ENCODE measurements at places on chromosomes 12 and 14. TPM values are rescaled to one million over a fixed set of nuclear protein-coding genes. Genes with fewer than 3 reads are reported as not detected.

- no peak for DNase-seq
Observed at GRCh38 chr12:104377514-104377812, 73.9 kb downstream of the EID3 start.

GRCh38 chr12:106204312-106204711 lies 43.5 kb downstream of the CKAP4 start:
- no peak for DNase-seq

The MFAP5 gene
- 1.8 TPM for total RNA-seq

GRCh38 chr12:116055895-116056607 lies 221.4 kb downstream of the MED13L start:
- DNase-seq, result no peak

The LALBA gene
- not detected for total RNA-seq

- DNase-seq, result no peak
Observed at GRCh38 chr12:101826766-101827368, 3.9 kb downstream of the GNPTAB start.

DNA sequence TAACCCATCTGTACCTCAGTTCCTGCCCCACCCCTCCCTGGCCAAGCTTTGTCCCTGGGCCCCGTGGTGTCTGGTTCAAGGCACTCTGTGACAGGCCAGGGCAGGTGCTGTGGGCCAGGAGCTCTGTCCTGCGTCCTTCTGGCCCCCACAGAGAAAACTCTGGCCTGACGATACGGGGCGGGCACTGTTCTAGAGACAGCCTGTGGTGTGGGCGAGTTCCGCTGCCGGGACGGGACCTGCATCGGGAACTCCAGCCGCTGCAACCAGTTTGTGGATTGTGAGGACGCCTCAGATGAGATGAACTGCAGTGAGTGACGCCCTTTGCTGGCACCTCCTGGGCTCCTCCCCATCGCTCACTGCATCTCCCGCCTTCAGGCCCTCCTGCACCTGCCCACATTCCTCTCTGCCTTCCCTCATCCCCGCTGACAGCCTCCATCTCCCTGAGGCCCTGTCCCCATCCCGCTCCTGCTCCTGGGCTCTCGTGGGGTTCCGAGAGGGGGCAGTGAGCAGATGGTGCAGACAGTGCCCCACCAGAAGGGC lies 22.8 kb upstream of the NXPH4 start:
- no peak for DNase-seq

The NEUROD4 gene
- total RNA-seq, result not detected

- no peak for DNase-seq
Observed at GRCh38 chr12:20101046-20101445, 267.3 kb upstream of the PDE3A start.

DNA sequence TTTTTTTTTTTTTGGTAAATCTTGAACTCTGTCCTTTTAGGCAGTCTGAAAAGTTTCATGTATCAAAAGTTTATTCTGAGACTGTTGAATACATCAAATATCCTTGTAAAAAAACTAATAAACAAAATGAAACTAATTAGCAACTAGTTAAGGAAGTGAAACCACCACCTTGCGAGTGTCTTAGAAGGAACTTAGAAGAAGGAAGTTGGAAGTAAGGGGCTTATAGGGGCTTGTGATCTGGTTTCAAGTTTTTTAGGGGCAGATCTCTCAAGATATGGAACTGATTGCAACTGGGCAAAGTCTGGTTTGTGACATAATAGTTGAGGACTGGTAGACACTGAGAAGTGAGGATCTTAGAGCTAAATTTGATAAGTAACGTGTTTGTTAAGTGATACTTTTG lies 748.8 kb downstream of the C12orf50 start:
- no peak for DNase-seq

GRCh38 chr12:16437926-16438325 lies 90.5 kb downstream of the MGST1 start:
- no peak for DNase-seq

DNA sequence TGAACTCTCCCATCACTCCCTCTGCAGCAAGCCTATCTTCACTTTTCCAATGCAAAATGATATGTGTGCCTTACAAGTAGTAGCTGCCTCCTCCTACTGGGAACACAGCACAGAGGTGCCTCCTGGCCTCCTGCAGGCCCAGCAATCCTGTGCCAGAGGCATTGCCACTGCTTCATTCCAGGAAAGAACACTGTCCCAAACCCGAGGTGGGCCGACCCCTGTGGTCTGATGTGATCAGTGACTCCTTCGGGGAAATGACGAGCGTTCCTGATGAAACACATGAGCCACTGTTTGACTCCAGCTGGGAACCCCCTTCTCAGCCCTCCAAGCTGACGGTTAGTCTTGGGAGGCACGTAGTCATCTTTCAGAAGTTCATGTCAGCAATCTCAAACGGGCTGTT lies 19.5 kb downstream of the PSMC1 start:
- DNase-seq, result no peak

- no peak for DNase-seq
Observed at GRCh38 chr12:124190312-124191023, 104.4 kb upstream of the RFLNA start.

DNA sequence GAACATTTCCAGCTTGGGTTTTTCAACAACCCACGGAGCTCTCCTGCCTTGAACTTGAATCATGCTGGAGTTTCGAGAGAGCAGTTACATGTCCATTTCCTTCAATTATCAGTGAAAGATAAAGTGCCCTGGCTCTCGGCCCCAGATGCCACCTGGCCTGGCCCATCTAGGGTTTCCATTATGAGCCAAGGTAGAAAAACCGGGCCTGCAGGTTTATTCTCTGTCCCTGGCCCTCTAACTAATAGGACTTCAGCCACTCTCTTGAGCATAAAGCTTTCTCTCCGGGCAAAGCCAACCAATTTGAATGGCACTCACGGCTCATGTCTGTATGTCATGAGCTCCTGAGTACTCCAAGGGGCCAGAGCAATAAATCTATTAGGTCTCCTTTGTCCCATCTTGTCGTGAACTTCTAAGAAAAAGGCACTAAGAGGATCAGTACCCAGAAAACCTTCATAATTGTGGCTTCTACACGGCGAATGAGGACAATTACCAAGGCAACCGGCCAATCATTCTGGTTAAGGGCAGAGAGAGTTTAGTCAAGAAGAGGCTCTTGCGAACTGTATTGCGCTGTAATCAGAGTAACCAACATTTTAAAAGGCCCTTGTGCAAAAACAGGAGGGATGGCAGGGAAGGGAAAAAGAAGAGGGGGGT lies 392.3 kb downstream of the MED13L start:
- no peak for DNase-seq

- no peak for DNase-seq
Observed at GRCh38 chr12:50734409-50735263, 29.3 kb upstream of the ATF1 start.

DNA sequence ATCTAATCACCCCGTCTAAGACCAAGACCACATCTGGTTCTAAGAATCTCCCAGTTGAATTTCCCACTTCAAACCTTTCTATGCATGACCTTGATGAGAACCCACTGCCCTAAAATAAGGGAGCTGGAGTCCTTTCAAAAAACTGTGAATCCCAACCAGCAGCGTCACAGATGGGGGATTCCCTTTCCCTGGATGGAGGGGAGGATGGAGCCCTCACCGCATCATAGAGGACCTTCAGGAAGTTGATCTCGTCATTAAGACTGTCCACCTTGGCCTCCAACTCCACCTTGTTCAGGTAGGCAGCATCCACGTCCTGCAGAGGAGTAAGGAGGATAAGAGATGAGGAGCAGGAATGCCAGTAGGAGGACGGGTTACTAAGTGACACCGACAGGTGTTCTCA lies 4.8 kb downstream of the KRT4 start:
- no peak for DNase-seq

The SERPINA9 gene
- not detected for total RNA-seq

DNA sequence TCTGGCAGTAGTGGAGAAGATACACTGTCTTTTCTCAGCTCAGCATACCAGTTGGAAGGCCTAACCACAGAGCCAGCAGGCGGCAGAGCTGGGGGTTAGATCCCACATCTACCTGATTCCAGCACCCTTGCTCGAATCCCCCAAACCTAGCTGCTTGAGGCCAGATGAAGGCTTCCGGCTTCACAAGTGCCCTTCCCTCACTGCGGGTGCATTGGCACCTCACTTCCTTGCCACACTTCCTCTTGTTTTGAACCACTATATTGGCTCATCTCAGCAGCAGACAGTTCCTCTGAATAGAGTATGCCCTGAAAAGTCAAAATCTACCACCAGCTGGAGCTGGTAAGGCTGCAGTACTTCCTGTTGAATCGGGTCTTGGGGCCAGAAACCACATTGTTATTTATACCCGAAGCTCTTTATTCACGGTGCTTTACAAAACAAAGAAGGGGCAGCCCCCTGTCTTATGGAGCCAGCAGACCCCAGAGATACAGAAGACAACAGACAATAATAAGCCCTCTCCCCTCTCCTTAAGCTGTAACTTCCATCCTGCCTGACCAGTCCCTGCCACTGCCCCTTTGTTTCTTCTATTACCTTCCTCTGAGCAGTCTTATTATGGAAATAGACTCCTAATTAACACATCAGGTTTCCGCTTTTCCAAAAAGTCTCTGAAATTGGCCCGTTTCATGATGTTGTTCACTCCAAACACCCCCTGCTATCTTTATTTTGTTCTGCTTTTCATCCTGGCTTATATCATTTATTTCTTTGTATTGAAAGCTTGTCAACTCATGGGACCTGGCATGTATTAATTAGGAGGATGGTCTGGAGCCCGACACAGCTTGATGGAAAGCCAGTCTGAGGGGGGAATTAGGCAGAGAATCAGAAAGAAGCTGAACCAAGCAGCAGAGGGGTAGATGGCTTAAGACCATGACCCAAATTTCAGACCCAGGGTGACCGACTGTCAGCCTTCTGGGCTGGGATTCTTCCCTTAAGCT lies 233.5 kb downstream of the EFCAB11 start:
- no peak for DNase-seq

The ADGRD1 gene
- total RNA-seq, result 5.5 TPM

DNA sequence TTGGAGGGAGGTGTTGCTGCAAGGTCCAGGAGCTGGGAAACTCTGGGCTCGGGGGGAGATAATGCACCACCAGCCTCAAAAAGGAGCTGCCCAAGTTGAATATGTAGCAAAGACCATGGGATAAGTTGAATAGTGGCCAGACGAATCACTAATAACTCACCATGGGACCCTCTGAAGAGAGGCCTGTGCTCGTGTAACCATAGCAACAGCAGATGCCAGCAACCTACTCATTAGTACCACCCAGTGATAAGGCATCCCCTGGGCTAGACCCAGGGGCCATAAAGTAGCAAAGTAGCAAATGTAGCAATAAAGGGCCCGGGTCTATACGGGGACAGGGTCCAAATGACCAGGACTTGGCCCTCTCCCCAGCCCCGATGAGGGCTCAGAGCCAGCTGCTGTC lies 328.0 kb downstream of the DPF3 start:
- no peak for DNase-seq

DNA sequence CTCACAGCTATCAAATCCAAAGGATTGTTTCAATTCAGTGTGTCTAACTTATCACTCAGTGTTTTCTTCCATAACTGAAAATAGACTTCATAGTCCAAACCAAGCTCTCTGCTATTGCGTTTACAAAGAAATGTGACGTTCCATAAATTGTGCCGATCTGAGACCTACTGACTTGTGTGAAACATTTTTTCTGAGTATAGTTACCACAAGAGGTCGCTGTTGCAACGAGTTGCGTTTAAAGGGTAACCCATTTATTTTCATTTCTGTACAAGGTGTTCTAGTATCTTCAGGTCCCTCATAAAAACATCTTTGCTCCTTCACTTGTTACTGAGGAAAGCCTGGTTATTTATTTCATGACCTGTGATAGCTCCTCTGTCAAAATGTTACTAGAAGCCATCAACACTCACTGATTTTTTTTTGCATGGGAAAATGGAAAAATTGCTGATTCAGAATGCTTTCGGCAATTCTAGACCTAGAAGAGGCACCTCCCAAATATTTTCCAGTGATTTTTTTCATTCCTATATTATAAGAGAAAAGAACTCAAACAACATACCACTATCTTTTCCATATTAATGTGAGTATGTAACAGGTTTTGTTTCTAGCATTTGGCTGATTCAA lies 60.9 kb upstream of the OR4E1 start:
- no peak for DNase-seq

The MYF5 gene
- total RNA-seq, result not detected

GRCh38 chr12:26416550-26416949 lies 221.2 kb downstream of the SSPN start:
- no peak for DNase-seq

GRCh38 chr14:69106451-69106850 lies 46.5 kb downstream of the DCAF5 start:
- DNase-seq, result no peak

DNA sequence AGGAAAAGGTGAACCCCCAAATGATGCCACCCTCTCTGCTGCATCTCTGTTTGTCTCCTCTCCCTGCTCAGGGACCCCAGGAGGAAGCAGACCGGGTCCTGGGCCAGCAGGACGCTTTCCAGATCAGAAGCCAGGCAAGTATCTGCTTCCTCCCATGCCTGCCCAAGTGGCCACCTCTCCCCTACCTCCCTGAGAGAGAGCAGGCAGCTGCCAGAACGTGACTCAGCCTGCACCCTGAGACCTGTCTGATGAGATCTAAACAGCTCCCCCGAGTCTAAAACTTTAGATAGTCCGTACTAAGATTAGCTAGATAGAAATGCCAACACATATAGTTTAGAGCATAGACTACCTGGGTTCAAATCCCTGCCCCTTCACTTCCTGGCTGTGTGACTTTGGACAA lies 31.2 kb upstream of the OAS1 start:
- no peak for DNase-seq

The HSPB8 gene
- total RNA-seq, result 15.7 TPM

- DNase-seq, result no peak
Observed at GRCh38 chr12:113119980-113120669, 15.4 kb downstream of the RASAL1 start.

DNA sequence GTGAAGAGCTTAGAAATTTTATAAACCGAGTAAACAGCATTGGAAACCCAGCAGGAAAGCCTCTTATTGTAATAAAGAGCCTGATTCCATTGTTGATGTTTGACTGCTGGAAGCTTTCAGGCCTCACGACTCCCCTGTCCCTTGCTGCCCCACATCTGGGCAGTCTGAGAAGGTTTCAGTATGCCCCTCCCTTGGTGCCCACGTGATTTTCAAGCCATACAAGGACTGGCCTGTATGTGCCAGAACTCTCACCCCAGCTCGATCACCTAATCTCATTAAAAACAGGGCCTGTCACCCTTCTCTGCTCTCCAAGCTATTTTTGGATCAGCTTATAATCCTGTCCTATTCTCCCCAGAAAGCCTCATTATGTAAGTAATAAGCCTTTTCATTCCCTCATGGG lies 7.5 kb upstream of the PYROXD1 start:
- no peak for DNase-seq
